ENCODE measurements at places on chromosomes 16 and 17.

- no peak for DNase-seq
Observed at GRCh38 chr17:55769625-55770000, 18.8 kb downstream of the PCTP start.

DNA sequence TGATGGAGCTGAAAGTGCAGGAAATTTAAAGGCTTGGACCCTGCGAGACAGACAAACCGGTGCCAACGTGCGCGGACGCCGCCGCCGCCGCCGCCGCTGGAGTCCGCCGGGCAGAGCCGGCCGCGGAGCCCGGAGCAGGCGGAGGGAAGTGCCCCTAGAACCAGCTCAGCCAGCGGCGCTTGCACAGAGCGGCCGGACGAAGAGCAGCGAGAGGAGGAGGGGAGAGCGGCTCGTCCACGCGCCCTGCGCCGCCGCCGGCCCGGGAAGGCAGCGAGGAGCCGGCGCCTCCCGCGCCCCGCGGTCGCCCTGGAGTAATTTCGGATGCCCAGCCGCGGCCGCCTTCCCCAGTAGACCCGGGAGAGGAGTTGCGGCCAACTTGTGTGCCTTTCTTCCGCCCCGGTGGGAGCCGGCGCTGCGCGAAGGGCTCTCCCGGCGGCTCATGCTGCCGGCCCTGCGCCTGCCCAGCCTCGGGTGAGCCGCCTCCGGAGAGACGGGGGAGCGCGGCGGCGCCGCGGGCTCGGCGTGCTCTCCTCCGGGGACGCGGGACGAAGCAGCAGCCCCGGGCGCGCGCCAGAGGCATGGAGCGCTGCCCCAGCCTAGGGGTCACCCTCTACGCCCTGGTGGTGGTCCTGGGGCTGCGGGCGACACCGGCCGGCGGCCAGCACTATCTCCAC is at the start of gene NOG:
NOG (plus strand) TSS at position 54 of the 674 bp plus-strand sequence; CDS start at position 579, 525 bp downstream.
- DNase-seq: no peak

GRCh38 chr17:5049314-5049841 is 14.2 kb upstream of the SLC52A1 start:
- DNase-seq: no peak

DNA sequence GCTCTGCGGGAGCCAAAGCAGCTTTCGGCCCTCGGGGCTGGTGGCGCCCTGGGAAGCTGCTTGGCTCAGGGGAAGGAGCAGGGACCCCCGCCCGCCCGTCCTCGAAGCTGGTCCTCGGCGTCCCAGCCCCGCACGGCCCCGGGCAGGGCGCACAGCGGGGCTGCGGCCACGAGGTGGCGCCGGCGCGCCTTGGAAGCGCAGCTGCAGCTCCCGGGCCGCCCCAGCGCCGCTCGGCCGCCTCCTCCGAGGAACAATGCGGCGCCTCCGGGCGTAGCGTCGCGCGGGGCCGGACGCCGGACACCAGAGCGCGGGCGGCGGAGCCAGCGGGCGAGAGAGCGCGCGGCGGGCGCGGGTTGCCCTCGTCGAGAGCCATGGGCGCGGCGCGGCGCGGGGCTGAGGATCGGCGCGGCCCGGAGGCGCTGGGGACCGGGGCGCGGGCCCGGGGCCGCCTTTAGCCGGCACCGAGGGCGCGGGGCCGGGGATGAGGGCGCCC is at the start of gene MGAT5B:
MGAT5B (plus strand) TSS at position 229 of the 493 bp plus-strand sequence. CDS start 626 bp downstream, outside the sequence.
- DNase-seq: no peak
